ENCODE measurements at places on chromosomes 5 and 9. TPM values are rescaled to one million over a fixed set of nuclear protein-coding genes. Genes with fewer than 3 reads are reported as not detected.

DNA sequence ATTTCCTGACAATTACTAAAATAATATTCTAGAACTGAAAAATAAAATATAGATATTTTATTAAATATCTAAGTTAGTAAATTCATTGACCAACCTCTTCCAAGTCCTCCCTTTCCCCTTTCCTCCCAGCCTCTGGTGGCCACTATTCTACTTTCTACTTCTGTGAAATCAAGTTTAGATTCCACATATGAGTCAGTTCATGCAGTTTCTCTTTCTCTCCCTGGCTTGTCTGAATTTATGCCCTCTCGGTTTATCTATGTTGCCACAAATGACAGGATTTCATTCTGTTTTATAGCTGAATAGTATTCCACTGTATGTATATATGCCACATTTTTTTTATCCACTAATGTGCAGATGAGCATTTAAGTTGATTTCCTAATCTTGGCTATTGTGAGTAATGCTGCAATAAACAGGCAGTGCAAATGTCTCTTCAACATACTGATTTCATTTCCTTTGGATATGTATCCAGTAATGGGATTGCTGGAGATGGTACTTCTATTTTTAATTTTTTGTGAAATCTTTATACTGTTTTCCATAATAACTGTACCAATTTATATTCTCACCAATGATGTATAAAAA, 52.3 kb downstream of the WDR36 start:
- no peaks in the 10 kb centered on the region for H3K27me3 ChIP-seq
- no peak for ATAC-seq
- H3K36me3 ChIP-seq = no peaks in the 10 kb centered on the region
- H3K4me1 ChIP-seq = no peaks in the 10 kb centered on the region
- no peak overlapping the region for H3K27ac ChIP-seq

- H3K4me1 ChIP-seq = no peaks in the 10 kb centered on the region
- no peaks in the 10 kb centered on the region for H3K36me3 ChIP-seq
- ATAC-seq = no peak
- H3K27ac ChIP-seq = no peak overlapping the region
- H3K4me3 ChIP-seq = no peak overlapping the region
Measured at GRCh38 chr5:40332970-40333369, 346.7 kb upstream of the PTGER4 start.

GRCh38 chr5:150408231-150408943, 4.3 kb downstream of the CD74 start:
- H3K36me3 ChIP-seq = peaks cover 26% of the 10 kb centered on the region
- ATAC-seq = no peak
- H3K27me3 ChIP-seq = no peaks in the 10 kb centered on the region
- peak overlapping the region; percentile 38 for H3K27ac ChIP-seq
- H3K4me1 ChIP-seq = peaks cover 2% of the 10 kb centered on the region

GRCh38 chr9:29212397-29213387, 1639.4 kb upstream of the C9orf72 start:
- peaks cover 17% of the 10 kb centered on the region for H3K4me1 ChIP-seq
- ATAC-seq = no peak
- H3K4me3 ChIP-seq = no peak overlapping the region
- no peaks in the 10 kb centered on the region for H3K36me3 ChIP-seq

- H3K27me3 ChIP-seq = no peaks in the 10 kb centered on the region
- H3K4me3 ChIP-seq = no peak overlapping the region
- no peak for ATAC-seq
- no peak overlapping the region for H3K27ac ChIP-seq
- no peaks in the 10 kb centered on the region for H3K36me3 ChIP-seq
- no peaks in the 10 kb centered on the region for H3K4me1 ChIP-seq
Measured at GRCh38 chr5:120954255-120954654, 490.2 kb downstream of the PRR16 start.

DNA sequence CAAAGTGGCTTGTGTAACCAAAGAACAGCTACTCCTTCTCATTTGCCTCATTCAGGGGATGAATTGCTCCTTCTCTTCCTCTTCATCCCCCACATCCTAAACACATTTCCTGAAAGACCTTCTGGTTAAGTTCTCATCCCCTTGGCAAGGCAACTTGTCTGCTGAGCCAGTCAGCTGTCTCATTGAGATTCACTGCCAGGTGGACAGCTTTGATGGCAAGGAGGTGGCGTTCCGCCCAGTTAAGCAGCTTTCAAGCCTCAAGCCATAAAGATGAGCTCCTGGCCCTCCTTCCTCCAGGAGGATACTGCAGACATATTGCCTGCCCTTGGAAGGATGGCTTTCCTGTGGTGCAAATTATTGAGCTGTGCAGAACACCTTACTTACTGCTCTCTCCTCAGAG, 448.6 kb upstream of the MPDZ start:
- H3K36me3 ChIP-seq = no peaks in the 10 kb centered on the region
- ATAC-seq = no peak
- no peaks in the 10 kb centered on the region for H3K27me3 ChIP-seq
- H3K4me3 ChIP-seq = no peak overlapping the region

- peaks cover 9% of the 10 kb centered on the region for H3K4me1 ChIP-seq
- H3K4me3 ChIP-seq = no peak overlapping the region
- no peaks in the 10 kb centered on the region for H3K36me3 ChIP-seq
Measured at GRCh38 chr5:134656690-134657089, 8.1 kb downstream of the SEC24A start.

DNA sequence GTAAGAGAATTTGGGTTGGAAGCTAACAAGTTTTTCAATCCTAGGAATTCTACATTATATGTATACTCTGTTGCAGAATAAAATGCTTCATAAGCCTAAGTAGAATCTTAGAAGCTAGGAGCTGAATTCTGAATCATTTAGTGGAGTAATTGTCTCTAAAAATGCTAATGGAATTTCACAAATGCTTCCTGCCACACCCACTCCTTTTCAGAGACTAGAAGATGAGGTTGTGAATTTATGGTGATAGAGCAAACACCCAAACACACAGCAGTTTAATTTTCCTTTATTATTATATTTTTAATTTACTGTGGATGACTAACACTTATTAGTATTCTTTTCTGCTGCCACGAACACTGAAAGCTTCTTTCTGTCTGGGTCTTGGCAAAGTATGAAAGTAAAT, 208.0 kb upstream of the PDE4D start:
- no peak for ATAC-seq
- H3K27ac ChIP-seq = no peak overlapping the region
- H3K4me3 ChIP-seq = no peak overlapping the region

- H3K27me3 ChIP-seq = no peaks in the 10 kb centered on the region
- H3K36me3 ChIP-seq = no peaks in the 10 kb centered on the region
- no peak overlapping the region for H3K4me3 ChIP-seq
- no peaks in the 10 kb centered on the region for H3K4me1 ChIP-seq
- H3K27ac ChIP-seq = no peak overlapping the region
Measured at GRCh38 chr5:39513236-39513635, 88.5 kb upstream of the DAB2 start.

DNA sequence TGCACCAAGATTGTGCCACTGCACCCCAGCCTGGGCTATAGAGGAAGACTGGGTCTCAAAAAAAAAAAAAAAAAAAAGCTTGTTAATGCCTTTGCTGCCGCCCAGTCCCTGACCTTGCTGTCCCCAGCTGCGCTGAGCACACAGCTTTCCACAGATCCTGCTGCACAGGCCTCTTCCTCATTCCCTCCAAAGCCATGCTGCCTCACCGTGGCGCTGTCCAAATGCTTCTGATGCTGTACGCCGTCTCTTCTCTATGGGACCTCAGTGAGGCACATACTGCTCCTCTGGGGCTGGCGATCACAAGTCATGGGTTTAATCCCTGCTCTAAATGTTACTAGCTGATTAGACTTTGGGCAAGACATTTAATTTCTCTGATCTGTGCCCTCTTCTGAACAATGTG, 234.1 kb downstream of the FBXL7 start:
- H3K27me3 ChIP-seq = no peaks in the 10 kb centered on the region
- no peak overlapping the region for H3K4me3 ChIP-seq
- no peak overlapping the region for H3K27ac ChIP-seq
- no peaks in the 10 kb centered on the region for H3K4me1 ChIP-seq

DNA sequence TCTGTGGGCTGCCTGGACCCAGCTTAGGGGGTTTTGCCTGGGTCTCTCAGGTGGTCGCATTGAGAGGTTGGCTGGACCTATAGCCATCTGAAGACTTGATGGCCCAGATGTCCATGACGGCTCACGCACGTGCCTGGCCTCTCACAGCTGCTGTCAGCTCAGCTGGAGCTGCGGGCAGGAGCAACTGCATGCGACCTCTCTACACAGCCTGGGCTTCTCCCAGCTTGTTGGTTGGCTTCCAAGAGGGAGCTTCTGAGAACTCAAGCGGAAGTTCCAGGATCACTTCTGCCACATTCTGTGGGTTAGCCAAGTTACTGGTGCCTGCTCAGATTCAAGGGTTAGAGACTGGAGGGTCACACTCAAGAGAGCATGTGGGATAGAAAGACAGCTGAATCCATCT, 99.2 kb downstream of the DAPK1 start:
- H3K36me3 ChIP-seq = no peaks in the 10 kb centered on the region
- H3K4me1 ChIP-seq = peaks cover 67% of the 10 kb centered on the region
- H3K4me3 ChIP-seq = no peak overlapping the region
- H3K27ac ChIP-seq = peak overlapping the region; percentile 87

DNA sequence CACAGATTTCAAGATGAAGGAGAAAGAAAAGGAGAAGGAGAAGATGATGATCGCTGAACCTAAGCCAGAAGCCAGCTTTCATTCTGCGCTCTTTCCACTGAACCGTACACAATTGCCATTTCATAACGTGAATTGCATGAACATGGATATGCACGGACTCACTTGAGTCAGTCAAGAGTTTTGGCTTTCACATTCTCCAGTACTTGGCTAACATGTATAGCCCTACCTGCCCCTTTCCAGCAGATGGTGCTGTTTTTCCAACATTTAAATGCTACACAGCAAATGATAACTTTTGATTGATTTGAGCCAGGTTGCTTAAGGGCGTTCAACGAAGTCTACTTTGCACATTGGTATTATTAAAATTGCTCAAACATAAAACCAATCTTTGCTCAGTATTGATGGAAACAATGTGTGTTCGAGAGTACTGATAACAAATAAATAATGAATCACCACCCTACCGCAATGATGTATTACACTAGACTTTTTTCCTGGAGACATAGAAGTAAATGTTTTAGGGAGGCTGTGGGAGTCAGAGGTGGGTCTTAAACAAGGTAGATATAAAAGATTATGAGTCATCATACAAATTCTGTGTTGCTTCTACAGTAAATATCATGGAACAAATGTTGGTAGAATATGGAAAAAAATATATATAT, 196.4 kb downstream of the TRPM3 start:
- no peak overlapping the region for H3K4me3 ChIP-seq
- H3K4me1 ChIP-seq = no peaks in the 10 kb centered on the region
- peak; percentile 82 for ATAC-seq
- H3K27ac ChIP-seq = no peak overlapping the region
- no peaks in the 10 kb centered on the region for H3K36me3 ChIP-seq
- H3K27me3 ChIP-seq = no peaks in the 10 kb centered on the region

DNA sequence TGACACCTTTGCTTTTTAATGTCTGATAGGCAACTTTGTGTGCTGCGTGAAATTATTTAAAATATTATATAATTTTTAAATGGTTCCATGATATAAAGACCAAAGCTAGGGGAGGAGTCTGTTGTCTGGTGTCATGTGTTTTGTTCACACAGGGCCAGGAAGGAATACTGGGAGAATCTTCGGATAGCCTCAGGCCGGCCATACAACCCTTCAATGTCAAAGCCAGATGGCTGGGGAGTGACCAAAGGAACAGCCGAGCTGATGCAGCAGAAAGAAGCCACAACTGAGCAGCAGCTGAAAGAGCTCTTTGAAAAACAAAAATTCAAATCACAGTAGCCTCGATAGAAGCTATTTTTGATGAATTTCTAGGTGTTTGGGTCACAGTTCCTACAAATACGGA, 19.2 kb downstream of the BHMT start:
- no peaks in the 10 kb centered on the region for H3K36me3 ChIP-seq
- H3K27ac ChIP-seq = no peak overlapping the region
- no peaks in the 10 kb centered on the region for H3K27me3 ChIP-seq
- no peak for ATAC-seq
- H3K4me3 ChIP-seq = no peak overlapping the region

Gene PAEP
- not detected for total RNA-seq

Gene LEAP2
- 0.27 TPM for total RNA-seq

Gene SPINK6
- not detected for total RNA-seq

Gene RAD23B
- total RNA-seq = 96.5 TPM

Gene MYOT
- total RNA-seq = 34.6 TPM

Gene SPRY4
- total RNA-seq = 13.6 TPM

Gene PTBP3
- total RNA-seq = 21.5 TPM

Measured in gastroesophageal sphincter (tissue), 4 donors.